ENCODE measurements at places on chromosomes 3 and 15.

DNA sequence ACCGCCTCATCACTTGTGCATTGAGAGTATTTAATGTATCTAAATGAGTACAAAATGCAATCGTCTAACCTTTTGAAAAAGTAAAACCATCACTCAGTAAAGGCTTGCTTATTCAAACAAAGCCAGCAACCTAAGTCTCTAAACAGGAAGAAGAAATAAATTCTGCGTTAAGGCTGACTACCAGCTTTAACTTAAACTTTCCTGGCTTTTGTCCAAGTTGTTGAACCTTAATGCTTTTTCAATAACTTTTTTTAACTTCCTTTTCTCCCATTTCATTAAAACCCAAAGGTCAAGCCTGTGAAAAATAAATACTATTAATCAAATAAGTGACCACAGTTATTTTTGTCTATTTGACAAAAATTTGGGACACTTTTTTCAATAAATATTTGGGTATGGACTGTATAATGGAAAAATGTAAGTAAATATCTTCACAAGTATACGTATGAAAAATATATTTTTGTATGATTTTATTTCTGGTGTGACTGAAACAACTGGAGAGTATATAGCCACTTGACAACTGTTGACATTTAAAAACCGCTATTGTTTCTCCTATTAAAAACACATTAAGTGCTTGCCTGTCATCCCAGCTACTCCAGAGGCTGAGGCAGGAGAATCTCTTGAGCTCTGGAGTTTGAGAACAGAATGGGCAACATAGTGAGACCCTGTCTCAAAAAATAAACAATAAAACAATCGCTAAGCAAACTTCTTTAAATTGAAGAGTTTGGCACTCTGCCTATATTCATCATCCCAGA is 2.9 kb downstream of the KLHL24 start:
- no peak for DNase-seq

GRCh38 chr3:142319094-142319493 is 93.7 kb upstream of the GK5 start:
- no peak for DNase-seq

GRCh38 chr3:68057637-68058320 is 403.4 kb upstream of the SUCLG2 start:
- no peak for DNase-seq

DNA sequence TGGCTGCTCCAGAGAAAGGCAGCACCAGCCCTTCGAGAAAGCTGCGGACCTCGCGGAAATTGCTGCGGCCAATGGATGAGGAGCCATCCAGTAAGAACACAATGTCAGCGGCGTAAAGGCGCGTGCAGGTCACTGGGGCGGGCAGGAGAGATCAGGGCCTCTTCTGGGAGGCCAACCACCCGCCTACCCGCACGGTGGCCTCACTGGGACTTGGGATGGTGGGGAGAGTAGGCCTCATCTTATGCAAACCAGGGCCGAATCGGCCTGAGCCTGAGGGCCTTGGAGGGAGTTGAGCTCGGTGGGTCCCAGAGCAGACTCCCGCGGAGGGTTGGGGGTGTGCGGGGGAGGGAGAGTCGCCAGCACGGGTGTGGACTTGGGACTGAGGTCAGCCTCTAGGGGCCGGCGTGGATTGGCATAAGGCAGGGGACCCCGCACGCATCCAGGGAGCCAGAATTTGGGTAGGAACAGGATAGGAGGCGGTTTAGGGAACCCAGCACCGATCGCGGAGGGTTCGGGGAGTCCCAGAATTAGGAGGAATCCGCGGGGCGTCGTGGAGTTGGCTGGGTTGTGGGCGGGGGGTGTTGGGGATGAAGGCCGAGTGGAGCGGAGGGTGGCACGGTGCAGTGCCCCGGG is 596 bp downstream of the COL7A1 start:
- DNase-seq: no peak

DNA sequence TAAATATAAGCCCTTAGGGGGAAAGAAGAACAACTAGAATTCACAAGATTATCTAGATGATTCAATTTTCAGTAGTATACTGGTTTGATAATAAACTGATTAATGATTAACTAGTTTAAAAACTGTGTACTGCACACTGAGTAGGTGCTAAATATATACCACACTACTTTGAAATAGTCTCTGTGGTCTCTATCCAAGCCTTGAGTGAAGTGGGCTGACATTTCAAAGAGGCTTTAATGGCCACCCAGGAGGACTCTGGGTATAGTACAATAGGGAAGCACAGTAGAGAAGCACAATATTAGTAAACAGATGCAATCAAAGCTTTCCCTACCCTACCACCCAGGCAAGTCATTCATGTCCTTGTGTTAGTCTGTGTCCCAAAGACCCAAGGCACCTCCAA is 46.7 kb downstream of the FILIP1L start:
- no peak for DNase-seq

GRCh38 chr3:189941679-189942078 is 179.0 kb downstream of the P3H2 start:
- no peak for DNase-seq

DNA sequence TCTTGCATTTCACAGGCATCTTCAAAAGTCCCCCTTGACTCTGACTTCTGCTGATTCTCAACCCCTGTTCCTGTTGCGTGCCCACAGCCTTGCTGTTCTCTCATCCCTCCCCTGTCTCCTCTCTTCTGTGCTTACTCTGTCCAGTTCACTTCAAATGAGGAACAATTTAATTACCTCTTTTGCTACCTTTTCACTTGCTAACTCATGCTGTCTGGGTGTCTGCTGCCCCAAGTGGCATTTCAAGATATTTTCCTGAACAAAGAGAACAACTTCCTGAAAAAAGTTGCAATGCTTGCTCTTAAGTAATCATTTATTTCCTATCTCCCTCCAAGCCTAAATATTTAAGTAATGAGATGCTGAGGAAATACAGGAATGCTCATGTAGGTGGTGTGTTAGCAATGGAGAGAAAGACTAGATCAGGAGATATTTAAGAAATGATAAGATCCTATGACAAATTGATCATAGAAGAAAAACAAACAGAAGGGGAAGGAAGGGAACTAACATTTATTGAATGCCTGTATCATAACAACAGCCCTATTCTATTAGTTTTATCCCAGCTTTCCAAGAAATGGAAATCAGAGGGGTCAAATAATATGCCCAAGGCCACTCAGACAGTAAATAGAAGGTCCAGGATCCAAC is 42.2 kb downstream of the SV2B start:
- DNase-seq: peak; percentile 28

DNA sequence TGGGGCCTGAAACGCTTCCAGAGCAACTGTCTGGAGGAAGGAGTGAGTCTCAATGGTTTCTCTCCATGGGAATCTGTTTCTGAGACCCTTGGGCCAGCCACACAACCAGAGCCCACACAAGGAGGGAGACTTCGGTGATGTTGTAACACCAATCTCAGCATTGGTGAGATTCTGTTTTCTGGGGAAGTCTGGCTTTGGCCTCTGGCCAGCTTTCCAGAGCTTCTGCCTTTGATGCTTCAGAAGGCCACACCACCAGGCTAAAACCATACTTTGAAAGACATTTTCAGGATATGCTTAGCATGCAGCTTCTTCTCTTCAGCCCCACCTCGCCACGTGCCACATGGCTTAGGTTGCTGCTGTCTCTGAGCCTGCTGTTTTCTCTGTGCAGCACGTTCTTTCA is 3.6 kb upstream of the EEFSEC start:
- DNase-seq: no peak

DNA sequence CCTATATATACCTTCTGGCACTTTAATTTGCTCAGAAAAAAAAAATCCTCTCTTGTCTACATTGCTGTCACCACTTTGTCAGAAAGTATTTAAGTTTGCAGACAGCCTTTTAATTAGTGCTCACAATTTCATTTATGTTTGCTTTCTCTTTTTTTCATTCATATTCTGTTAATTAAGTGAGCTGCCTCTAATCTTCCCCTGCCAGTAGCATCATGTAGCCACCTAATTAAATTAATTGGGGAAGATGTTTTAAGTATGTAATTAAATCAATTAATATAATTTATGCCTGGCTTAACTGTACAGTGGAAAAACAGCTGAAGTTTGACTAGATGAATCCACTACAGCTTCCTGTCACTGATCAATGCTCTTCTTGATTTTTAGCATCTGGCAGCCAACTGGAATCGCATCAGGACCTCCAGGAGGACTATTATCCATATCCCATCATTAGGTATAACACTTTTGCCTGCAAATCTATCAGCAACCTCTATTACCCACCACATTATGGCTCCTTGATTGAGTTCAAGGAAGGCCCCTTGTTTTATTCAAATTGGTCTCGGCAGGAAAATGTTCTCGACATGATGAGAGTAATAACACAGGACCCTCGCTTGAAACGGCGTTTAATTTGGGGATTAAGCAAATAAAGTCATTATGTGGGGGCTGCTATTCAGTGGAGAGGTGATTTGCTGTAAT is 118.5 kb downstream of the IQCH start:
- DNase-seq: no peak

DNA sequence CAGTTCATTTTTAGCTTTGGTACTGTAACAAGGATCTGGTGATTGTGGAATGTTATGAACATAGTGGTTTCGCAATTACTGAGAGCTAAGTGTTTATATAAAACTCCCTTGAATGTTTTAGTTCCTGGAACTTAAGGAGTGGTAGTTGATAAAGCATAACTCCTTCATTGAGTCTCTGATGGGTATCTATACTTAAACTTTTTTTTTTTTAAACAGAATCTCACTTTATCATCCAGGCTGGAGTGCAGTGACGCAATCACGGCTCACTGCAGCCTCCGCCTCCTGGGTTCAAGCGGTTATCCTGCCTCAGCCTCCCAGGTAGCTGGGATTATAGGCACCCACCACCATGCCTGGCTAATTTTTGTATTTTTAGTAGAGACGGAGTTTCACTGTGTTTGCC is 11.3 kb downstream of the PRKCI start:
- DNase-seq: no peak

GRCh38 chr15:61749169-61749568 is 311.1 kb downstream of the VPS13C start:
- no peak for DNase-seq

- no peak for DNase-seq
Observed at GRCh38 chr15:52765785-52766184, 24.4 kb downstream of the ONECUT1 start.

GRCh38 chr3:5304789-5305683 is 117.5 kb downstream of the EDEM1 start:
- peak; percentile 17 for DNase-seq

DNA sequence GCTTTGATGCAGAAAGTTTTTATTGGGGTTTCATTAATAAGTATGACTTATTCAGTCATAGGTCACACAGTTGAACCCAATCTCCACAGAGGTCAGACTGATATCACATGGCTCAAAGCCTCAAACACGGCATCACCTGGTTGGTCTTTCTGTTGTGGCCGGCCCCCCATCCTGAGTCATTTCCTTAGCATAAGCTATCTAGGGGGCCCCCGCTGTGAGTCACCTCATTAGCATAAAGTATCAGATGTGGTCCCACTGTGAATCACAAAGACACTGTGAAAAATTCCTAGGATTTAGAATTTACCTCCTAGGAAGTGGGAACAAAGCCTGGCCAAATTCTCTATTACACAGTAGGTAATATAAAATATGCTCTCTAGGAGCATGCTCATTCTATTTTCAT is 502.2 kb downstream of the PYDC2 start:
- DNase-seq: no peak

GRCh38 chr3:9064850-9065249 is 101.6 kb upstream of the RAD18 start:
- DNase-seq: no peak

DNA sequence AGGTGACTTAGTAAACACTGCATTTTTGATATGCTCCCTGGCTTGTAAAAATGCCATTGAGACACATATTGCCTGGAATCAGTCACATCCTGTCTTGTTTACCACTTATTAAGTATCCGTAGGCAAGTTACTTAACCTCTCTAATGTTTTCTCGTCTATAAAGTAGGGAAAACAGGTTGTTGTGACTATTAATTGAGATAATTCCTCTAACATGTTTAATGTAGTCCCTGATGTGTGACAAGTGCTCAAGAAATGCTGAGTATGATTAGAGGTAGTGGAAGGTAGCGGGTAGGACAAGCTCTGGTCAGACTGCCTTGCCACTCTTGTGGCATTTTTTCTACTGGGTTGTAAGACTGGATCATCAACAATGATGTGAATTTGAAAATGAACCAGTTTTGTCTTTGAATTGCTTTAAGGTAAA is 54.1 kb downstream of the NFKBIZ start:
- DNase-seq: no peak

DNA sequence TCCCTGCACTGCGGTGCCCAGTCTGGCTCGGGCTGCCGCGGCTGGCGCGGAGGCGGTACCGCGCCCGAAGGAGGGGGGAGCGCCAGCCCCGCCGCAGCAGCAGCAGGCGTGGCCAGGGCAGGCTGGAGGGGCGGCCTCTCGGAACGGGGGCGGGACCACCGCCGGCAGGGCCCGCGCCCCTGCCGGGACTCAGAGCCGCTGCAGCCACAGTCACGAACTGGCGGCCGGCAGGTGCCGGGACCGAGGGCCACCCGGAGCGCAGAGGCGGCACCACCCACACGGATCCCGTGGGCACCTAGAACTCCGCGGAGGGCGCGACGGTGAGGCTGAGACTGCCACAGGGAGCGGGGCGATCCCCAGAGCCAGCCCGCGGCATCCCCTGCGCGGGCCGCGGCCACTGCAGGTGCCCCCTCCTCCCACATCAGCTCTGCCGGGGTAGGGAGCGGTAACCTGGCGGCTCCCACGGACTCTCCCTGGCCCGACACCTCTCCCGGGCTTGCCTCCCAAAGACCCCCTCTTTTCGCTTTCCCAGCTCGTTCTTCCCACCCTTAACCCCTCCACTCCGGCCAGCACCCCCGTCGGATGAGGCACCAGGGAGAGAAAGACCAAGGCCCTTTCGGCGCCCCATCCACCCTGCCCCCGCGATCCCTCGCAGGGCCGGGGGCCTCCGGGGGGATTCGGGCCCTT is at the start of gene VWA5B2:
TSS of gene VWA5B2 (plus strand) at position 192 of the 687 bp plus-strand sequence. CDS start 944 bp downstream, outside the sequence.
- peak; percentile 90 for DNase-seq

DNA sequence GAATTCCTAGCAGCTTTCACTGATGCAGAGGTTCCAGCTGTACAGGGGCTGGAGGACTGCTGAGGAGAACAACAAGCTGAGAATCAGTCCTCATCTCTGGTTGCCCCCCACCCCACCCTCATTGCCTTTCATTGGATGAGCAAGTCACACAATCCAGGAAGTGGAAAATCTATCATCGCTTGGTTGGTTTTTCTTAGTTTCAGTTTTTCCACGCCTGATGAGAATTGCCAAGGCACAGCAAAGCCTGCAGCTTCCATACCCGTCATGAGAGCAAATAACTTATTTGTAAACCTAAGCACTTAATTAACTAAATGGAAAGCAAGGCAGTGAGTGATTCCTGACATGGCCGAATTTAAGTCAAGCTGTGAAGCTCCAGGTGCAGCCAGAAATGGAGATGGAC is 21.4 kb upstream of the LIPC start:
- no peak for DNase-seq

DNA sequence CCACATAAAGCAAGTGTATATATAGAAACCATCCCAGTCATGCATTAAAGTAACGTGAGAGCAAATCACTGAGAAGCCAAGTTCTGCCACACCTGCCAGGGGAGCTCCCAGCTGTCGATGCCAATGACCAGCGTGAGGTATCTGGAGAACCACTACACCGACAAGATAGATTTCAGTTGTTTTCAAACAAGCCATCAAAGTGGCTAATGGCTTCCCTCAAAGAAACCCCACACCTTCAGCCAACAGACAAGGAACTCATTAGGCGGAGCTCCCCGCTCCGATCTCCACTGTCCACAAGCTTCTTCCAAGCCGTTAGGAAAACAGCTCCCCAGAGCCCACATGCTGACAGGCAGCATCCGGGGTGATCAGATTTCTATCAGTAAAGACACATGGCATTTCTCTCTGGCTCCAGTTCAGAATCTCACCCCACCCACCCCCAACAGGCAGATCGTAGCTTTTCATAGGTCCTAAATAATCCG is 54.2 kb upstream of the SPATA12 start:
- no peak for DNase-seq

GRCh38 chr3:122023335-122023910 is 1.4 kb upstream of the ILDR1 start:
- DNase-seq: no peak
